Left kidney (tissue), 8 donors: ENCODE measurements at places on chromosomes 12 and 14.
A peak's percentile ranks its signal among the peaks of the same experiment; 100 is the strongest.

- DNase-seq: no peak
Measured at GRCh38 chr12:126668538-126668937, 1598.4 kb upstream of the TMEM132C start.

- DNase-seq: no peak
Measured at GRCh38 chr12:105590571-105590970, 260.1 kb downstream of the C12orf75 start.

GRCh38 chr12:132175496-132176384 is 31.5 kb downstream of the NOC4L start:
- DNase-seq: no peak

DNA sequence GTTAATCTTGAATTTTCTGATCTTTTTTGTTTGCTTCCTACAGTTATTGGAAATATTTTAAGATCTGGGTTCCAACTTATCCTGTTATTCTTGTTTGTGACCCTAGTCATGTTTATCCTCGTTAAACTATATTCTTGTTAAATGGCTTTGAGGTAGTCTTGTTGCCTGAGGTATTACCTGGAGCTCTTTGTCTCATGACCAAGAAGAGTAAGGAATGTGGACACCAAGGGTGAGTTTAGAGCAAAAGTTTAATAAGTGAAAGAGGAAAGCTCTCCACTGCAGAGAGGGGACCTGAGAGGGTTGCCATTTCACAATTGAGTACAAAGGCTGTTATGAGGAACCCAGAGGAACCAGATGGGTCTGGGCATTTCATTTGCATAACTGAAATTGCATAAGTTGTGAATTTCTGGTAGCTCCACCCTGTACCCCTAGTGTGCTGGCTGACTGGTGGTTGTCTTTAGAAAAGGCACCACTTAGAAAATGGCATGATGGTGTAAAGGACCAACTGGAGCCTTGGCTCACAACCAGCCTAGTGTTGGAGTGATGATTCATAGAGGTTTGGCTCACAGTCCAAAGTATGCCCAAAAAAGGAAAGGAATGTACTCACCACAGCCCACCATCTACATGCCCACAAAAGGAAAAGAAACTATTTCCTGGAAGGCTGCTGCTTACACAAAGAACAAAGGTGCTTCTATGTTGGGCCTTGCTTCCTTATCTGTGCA is 36.7 kb upstream of the RESF1 start:
- DNase-seq: no peak

DNA sequence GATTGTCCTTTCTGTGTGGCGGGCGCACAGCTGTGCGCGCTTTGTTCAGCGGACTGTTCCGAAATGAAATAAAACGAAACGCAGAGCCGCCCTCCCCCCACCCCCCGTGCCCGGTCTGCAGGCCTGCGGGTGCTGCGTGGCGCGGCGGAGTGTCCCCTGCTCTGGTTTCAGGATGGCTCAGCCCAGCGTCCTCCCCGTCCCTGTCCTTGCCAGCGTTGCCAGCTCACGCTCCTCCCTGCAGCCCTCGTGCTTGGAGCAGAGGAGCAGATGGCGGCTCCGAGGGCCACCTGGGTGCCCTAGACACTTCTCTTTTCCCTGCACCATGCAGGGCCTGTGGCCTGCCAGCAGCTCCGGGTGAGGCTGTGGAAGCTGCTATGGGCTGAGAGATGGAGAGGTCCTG is 17.5 kb upstream of the BEGAIN start:
- DNase-seq: no peak

GRCh38 chr14:44279357-44279756 is 227.7 kb downstream of the FSCB start:
- DNase-seq: no peak

DNA sequence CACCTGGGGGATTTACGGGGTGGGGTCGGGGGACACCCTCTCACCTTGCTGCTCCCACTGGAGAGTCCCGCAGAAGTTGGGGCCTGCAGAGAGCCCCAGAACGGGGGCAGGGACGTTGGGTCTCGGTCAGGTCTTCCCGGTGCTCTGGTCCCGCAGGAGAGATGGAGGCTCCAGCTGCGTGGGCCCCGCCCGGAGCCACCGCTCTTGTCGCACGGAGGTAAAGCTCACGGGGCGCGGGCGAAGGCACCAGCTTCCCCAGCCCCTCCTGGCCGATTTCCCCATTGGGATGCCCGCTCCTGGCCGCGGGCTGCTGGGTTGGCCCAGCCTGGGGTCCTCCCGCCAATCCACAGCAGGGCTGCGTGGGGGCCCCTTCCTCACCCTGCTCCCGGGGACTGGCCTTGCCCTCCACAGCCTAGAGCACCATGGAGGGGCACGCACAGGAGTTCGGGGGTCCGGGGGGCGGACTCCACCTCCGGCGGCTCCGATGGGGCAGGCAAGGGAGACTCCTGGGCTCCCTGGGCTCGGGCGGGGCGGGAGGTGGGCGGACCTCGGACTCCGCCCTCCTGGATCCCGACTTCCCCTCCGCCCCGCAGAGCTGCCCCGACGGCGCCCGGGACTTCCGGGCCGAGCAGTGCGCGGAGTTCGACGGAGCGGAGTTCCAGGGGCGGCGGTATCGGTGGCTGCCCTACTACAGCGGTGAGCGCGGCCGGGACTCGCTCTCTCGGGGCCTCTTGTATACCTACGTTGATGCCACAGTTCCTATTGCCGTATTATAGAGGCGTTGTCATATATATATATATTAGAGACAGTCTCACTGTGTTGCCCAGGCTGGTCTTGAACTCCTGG is 8.4 kb downstream of the PAPLN start:
- no peak for DNase-seq

DNA sequence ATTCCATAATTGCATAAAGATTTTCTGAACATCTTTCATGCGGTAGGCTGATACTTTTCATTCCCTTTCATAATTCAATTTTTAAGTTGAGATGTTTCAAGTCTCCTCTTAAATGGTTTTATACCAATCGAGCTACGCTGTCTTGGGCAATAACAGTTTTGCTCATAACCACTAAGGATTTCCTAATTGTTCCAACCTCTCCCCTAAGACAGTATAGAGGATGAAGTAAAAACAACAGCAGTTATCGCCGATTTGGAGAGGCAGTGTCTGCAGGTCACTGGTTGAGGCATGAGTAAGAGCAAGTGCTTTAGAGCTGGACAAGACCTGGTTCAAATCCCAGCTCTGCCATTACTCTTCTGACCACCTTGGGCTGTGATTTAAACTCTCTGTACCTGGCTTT is 6.9 kb upstream of the MED13L start:
- DNase-seq: no peak

- no peak for DNase-seq
Measured at GRCh38 chr12:71786829-71787228, 32.2 kb downstream of the RAB21 start.

DNA sequence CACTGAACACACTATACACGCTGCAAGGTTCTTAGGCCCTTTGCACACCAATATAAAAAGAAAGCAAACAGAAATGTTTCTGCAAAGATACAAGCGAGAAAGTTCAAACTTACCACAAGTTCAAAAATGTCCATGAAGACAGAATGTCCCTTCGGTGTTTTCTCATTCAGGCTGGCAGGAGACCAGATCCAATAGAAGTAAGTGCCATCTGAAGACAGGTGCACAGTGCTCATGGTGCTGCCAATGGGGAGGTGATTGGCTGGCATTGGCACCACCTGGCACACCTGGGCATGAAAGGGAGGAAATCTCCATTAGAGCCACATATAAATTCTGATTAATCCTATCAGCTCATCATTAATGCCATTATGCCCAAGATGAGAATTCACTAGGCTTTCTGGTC is 76.3 kb downstream of the HECTD4 start:
- DNase-seq: no peak

DNA sequence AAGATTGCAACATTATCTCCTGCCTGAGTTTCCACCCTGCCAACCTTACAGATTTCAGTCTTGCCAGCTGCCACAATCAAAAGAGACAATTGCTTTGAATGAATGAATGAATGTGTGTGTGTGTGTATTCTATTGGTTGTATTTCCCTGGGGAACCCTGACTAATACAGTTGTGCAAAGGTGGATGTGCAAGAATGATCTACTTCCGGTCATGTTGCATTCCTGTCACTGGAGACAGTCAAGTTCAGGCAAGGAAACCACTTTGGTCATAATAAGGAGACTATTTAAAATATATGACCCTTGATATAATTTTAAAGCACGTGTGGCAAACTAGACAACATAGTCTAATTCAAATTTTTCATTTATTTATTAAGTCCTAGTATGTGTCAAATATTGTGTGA is 13.1 kb downstream of the RERG start:
- no peak for DNase-seq

- no peak for DNase-seq
Measured at GRCh38 chr12:113850309-113851056, 115.6 kb downstream of the RBM19 start.

DNA sequence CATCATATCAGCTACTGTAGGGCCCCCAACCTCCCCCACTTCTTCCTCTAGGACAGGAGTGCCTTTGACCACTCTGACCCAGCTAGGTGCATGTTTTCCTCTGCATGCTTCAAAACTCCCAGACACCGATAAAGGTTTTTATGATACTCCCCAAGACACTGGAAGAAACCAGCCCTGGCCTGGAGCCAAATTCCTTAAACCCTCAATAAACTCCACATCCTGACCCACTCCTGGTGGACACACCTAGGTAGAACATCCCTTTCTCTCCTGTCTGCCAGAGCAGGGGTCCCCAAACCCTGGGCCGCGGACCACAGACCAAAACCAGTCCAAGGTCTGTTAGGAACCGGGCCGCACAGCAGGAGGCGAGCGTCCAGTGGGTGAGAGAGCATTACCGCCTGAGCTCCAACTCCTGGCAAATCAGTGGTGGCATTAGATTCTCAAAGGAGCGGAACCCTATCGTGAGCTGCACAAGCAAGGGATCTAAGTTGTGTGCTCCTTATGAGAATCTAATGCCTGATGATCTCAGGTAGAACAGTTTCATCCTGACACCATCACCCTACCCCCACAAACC is 49.6 kb downstream of the NT5DC3 start:
- no peak for DNase-seq

- no peak for DNase-seq
Measured at GRCh38 chr12:81021131-81021748, 56.6 kb upstream of the ACSS3 start.

GRCh38 chr12:11273449-11273848 is 3.9 kb upstream of the PRB3 start:
- DNase-seq: no peak

GRCh38 chr12:12068751-12069150 is 2.0 kb upstream of the BCL2L14 start:
- no peak for DNase-seq

GRCh38 chr12:131607658-131608447 is 103.0 kb upstream of the SFSWAP start:
- DNase-seq: no peak

DNA sequence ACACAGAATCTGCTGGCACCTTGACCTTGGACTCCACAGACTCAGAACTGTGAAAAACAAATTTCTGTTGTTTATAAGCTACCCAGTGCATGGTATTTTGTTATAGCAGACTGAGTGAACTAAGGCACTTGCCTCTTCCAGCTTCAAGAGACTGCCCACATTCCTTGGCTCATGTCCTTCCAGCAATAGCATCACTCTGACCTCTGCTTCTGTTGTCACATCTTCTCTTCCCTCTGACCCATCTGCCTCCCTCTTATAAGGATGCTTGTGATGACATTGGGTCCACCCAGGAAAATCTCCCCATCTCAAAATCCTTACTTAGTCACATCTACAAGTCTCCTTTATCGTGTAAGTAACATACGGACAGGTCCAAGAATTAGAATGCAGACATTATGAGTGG is 200.4 kb downstream of the PIK3C2G start:
- no peak for DNase-seq

DNA sequence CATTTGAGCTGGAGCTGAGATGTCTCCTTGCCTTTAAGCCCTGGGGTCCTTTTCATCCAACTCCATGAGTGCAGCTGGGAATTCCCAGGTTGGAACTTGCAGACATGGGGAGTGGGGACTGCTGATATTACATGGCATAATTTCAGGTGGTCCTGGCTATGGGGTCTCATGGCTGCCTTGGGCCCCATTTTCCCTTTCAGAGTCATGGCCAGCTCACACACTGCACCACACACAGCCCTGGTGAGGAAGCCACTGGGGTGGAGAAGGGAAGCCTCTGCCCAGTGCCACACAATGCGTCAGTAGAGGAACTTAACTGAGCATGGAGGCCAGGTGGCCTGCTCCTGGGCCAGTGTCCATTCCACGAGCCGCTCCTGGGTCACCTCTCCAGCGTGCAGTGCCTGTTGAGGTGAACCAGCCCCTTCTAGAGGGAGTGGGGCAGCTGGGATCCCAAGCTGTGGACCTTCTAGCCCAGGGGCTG is 17.3 kb upstream of the KRT86 start:
- no peak for DNase-seq

DNA sequence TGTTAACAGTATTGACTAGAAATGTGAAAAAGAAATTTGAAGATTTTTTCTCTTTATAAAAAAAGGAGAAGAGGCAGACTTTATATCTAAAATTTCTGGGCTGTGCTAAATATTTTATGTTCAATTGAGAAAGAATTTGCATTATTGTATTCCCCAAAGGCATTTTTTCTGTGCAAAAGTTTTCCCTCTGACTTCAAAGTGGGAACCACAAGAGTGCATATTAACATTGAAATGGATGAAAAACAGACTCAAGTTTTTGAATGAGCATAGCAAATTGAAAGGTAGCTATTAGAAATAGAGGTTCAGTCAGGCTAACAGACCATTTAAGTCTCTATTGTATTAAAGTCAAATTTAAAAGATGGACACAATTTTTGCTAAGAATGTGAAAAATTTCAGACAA is 95.2 kb downstream of the RASSF9 start:
- DNase-seq: no peak

DNA sequence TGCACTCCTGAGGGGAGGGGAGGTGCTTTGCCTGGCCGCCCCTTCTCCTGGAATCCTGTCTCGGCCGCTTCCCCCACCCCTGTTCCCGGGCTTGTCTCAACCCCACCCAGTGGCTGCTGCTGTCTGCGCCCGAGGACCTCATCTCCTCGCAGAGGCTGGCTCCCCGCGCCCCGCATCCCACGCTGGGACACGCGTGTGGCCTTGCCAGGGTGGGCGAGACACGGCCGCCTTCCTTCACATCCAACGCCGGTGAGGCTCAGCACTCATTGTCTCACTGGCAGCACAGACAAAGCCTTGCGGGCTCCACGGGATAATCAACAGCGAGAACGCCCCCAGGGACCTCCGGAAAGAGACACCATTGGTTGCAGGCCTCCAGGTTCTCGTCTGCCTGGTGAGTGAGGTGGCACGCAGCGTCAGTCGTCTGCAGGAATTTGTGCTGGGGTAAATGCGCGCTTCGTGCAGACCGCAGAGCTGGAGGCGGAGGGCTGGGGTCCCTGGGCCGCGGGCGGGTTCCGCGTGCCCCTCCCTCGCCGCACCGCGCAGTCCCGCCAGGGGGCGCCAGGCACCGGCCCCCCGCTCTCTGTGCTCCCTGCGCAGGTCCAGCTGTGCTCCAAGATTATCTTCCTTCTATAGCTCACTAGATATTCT is 26.8 kb downstream of the CCDC177 start:
- DNase-seq: peak; percentile 53
